Suppressor macrophage treated with lipopolysaccharide for 1 hour (primary cell): ENCODE measurements at places on chromosomes 2 and 18.

- DNase-seq: no peak
Measured at GRCh38 chr2:98867539-98868309, 68.3 kb downstream of the CRACDL start.

DNA sequence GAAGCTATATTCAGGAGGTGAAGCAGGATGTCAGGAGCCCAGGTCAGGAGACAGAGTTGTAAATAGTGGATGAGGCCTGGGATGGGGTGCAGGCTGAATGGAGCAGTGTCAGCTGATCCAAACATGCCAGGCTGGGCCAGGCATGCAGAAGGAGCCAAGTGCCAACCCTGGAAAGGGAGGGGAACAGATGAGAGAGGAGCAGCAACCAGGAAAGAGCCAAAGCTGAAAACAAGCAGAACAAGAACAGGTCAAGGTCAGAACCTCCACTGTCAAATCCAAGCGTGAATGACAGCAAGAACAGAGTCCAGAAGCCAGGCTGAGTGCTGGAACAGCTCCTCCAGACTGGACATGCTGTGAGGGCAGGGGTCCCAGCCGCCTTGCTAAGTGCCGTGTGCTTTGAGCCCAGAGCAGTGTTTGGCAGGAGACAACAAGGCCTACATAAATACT lies 49.2 kb upstream of the PPP1CB start:
- DNase-seq: no peak

DNA sequence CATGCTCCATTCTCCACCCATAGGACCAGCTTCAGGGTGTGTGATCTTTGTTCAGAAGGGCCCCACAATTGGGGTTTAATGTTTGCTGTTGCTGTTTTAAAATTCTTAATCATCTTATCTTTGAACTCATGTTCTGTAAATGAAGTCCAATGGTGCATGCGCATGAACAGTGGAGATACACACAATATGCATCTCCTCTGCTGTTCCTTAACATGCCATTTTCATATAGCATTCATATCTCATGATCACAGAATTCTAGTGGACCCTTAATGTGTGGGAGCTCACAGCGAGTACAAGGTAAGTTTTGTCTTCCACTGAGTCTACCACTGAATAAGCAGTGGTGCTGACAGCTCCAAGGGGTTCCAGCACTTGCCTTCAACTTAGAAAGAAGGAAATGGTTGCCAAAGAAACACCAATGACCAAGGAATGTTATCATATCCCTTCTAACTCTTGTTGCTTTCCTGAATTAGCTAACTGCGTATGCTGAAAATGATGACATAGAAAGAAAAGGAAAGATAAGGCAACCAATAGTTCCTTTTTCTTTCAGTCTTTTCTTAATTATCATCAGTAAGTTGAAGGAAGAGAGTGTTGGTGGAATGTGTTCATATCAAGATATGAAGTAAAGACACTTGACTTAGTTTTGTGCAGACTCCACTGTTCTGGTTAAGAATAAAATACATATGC lies 258.9 kb upstream of the FBXO11 start:
- DNase-seq: peak; percentile 50

GRCh38 chr18:267380-267687 lies 513 bp downstream of the THOC1 start:
- DNase-seq: no peak

- no peak for DNase-seq
Measured at GRCh38 chr2:75315436-75315835, 116.1 kb upstream of the TACR1 start.

DNA sequence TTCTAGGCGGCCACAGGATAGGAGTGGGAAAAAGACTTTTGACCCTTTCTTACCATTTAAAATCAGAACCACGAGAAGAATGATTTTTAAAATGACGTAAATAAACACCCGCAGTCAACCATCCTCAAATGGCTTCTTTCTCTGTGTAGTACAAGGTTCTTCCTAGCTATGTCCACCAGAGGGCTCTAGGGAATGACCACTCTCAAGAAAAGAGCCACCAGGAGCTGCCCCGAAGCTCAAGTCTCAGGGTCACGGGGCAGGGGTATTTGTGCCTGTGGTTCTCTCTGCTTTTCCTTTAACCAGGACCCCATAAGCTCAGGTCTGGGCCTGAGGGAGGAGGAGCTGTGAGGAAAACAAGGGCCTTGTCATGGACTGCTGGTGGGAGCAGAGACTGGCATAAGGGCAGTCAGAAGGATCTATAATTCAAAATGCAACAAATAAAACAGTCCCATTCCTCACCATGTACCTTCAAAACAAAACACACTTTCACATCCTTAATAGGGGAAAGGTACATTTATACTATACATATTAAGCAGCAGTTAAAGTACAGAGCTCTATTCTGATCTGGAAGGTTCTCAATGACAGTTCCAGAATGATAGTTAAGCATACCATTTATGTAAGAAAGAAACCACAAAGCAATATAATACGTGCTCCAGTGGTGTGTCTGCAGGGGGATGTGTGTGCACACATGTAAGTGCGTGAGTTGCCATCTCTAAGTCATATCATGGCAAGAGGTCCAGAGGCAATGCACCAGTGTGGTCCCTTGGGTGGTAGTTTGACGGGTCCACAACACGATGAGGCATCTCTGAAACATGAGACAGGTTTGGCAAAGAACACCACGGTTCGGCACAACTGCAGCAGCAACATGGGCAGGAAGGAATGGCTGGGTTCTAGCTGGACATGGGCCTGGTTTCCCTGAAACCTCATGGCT lies 18.6 kb downstream of the LYPD1 start:
- peak; percentile 42 for DNase-seq

DNA sequence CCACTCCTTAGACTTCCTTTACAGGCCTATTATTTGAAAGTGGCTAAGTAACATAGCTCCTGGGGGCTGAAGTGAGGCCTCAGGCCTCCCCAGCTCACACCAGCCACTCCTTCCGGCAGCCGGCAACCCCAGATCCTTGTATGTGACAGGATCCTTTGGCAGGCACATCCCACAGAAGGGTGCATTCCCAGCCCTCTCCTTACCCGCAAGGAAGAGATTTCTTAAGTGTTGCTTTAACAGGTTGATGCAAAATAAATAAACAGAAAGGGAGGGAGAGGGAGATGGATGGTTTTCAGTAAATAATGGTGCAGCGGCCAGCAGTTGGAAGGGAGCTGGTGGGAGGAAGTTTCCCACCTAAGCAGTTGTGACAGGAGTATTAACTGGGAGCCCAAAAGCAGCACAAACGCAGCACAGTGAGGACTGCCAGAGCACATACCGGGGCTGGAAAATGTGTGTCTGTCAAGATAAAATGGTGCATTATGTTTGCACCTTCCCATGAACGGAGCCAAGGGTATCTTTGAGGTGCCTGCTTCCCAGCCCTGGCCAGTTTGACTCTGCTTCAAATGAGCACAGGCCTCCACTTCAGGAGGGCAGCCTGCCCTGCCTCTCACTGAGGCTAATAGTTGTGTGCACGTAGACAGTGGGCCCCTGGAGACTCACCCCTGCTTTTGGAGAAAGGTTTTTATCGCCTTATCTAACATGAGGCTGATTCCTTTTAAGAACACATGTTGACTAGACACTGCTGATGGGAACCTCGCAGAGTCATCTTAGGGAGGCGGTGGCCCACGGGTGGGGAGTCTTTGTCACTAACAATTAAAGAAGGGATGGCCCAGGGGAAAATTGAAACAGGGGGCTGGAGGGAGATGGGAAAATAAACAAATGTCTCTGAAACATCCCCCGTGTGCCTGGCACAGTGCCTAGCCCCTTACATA lies 32.8 kb downstream of the NRP2 start:
- no peak for DNase-seq

- no peak for DNase-seq
Measured at GRCh38 chr2:238015705-238016104, 45.1 kb upstream of the SCLY start.

GRCh38 chr18:37403100-37403781 lies 162.4 kb downstream of the CELF4 start:
- DNase-seq: no peak
